ENCODE measurements at places on chromosomes 16 and 17.

- no peak for DNase-seq
These were observed 1001.6 kb upstream of the CDH8 start for GRCh38 chr16:63037761-63038396.

DNA sequence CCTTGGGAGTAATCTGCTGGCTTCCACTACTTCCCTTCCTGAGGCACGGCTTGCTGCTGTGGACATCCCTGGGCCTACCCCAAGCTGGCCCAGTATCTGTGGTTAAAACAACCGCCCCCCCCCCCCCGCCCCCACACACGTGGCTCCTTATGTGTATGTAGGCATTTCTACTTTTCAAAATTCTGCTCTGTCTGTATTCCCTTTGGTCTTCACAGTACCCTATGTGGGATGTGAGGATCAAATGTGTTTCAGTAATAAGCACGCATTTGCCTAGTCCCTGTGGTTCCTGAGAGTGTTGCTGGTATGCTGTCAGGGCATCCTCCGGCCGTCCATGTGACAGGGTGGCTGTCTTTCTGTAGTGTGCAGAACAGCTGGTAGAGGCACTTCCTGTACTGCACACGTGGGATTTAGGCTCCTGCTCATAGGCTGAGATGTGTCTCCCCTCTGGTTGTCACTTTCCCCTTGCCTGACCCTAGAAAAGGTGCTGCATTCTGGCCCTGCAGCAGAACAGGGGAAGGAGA is 2.2 kb downstream of the NT5M start:
- DNase-seq: peak; percentile 19

GRCh38 chr16:79083508-79084299 is 516.8 kb downstream of the MAF start:
- no peak for DNase-seq

GRCh38 chr17:44438636-44439035 is 49.2 kb upstream of the ITGA2B start:
- no peak for DNase-seq

DNA sequence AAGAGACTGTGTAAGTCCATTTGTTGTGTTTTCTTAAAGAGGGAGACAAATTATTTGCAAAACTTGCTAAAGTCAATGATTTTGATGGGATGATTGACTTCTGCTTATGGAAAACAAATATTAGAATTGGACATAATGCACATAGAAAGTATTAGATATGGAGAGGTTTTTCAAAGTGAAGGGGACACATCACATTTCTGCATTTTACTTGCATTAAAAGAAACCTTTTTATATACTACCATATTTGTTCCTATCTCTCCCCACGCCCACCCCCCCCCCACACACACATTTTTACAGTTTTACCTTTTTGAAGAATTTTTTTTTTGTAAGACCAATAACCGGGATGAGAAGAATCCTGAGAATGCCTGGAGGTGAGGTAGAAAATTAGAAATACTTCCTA is 8.6 kb upstream of the OR4D2 start:
- DNase-seq: no peak

DNA sequence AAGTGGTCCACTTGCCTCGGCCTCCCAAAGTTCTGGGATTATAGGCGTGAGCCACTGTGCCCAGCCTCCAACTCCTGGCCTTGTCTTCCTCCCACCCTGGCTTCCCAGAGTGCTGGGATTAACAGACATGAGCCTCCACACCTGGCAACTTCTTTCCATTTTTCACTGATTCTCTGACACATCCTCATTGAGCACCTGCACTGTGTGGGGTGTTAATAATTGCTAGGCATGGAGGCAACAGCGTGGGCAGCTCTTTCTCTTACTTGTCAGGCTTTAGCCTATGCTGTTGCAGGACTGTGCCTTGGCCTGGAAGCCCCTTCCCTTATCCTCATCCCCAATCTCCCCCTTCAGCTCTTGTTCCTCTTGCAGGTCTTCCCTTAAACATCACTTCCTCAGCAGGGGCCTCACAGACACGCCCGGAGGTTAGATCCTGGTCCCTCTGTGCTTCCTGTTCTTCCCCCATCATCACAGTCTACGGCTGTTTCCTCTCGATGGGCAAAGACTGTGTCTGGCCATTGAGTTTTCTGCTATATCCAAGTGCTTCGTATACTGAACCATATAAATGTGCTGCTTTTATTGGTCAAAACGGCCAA is 7.9 kb downstream of the QPRT start:
- no peak for DNase-seq

All from DMS 273 treated with DMSO at 0.1 percent for 48 hours (cell line).